ENCODE measurements at places on chromosomes 5 and 9. TPM values are rescaled to one million over a fixed set of nuclear protein-coding genes. Genes with fewer than 3 reads are reported as not detected.

The GABRA1 gene
- not detected for total RNA-seq

The IL11RA gene
- total RNA-seq = 50.7 TPM

The MUSK gene
- total RNA-seq = not detected

The CDKN2B gene
- total RNA-seq = 10.6 TPM

The TLR4 gene
- 13.8 TPM for total RNA-seq

The EGFLAM gene
- total RNA-seq = not detected

The STARD4 gene
- total RNA-seq = 45.3 TPM

The SEMA5A gene
- 40.1 TPM for total RNA-seq

The GFI1B gene
- total RNA-seq = not detected

The SPINK1 gene
- not detected for total RNA-seq

The C5orf63 gene
- total RNA-seq = 1.3 TPM

The GPR150 gene
- total RNA-seq = not detected

The FBP1 gene
- not detected for total RNA-seq

The HSPB3 gene
- 12.3 TPM for total RNA-seq

The IL5 gene
- not detected for total RNA-seq

The ITGA2 gene
- 24.3 TPM for total RNA-seq

The C9orf153 gene
- total RNA-seq = not detected

The TIMD4 gene
- total RNA-seq = not detected

The DYNC2I2 gene
- total RNA-seq = 64.5 TPM

The EIF4E1B gene
- not detected for total RNA-seq

The MLANA gene
- not detected for total RNA-seq

The KIF27 gene
- total RNA-seq = 3.5 TPM

The CCL27 gene
- not detected for total RNA-seq

The TRPM3 gene
- not detected for total RNA-seq

The FBN2 gene
- total RNA-seq = 70.8 TPM

The CATSPER3 gene
- 0.11 TPM for total RNA-seq

The SNX30 gene
- total RNA-seq = 31.2 TPM

The TLX3 gene
- total RNA-seq = not detected

The HTR4 gene
- not detected for total RNA-seq
